SW480 (cell line): ENCODE measurements at places on chromosomes 1 and 21.

DNA sequence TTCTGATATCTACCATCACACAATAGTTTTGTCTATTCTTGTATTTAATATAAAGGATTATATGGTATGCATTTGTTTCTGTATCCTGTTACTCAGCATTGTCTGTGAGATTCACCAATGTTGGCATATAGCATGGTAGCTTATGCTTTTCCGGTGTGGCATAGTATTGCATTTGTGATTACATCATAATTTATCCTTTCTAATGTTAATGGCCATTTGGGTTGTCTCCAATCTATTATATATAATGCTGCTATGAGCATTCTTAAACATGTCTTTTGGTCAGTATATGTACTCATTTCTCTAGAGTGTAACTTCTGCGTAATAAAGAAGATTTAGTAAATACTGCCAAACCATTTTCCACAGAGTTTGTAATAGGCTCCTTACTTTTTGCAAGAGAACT is 40.9 kb upstream of the GFI1 start:
- DNase-seq: no peak

GRCh38 chr1:236099355-236099974 is 34.6 kb upstream of the NID1 start:
- DNase-seq: no peak

- no peak for DNase-seq
Measured at GRCh38 chr1:118337346-118337745, 152.3 kb upstream of the SPAG17 start.

- DNase-seq: no peak
Measured at GRCh38 chr1:47853059-47853458, 144.1 kb downstream of the TRABD2B start.

DNA sequence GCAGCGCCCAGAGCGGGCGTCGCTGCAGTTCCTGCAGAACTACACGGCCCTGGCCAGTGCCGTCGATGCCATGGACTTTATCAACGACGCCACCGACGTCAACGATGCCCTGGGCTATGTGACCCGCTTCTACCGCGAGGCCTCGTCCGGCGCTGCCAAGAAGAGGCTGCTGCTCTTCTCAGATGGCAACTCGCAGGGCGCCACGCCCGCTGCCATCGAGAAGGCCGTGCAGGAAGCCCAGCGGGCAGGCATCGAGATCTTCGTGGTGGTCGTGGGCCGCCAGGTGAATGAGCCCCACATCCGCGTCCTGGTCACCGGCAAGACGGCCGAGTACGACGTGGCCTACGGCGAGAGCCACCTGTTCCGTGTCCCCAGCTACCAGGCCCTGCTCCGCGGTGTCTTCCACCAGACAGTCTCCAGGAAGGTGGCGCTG is 22.0 kb downstream of the COL6A1 start:
- no peak for DNase-seq

- DNase-seq: no peak
Measured at GRCh38 chr1:43799656-43800635, 92.6 kb downstream of the ST3GAL3 start.

DNA sequence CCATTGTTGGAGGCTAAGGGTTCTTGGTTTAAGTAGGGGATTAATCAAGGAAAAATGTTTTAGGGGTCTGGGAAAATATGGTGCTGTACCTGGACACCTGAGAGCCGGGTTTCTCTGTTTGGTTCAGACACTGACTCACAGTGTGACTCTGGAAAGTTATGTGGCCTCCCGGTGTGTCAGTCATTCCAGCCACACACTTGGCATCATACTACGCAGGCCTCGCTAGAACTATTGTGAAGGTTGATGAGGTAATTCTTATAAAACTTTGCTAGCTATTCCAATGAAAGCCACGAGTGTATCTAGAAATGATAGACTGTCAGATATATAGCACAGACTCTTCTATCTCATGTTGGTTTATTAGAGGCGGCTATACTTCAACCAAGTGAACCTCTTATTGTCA is 4.8 kb upstream of the CAMSAP2 start:
- no peak for DNase-seq

- DNase-seq: peak; percentile 22
Measured at GRCh38 chr1:36326499-36326898, 3.1 kb upstream of the EVA1B start.

GRCh38 chr1:182410620-182411273 is 10.3 kb upstream of the TEDDM1 start:
- no peak for DNase-seq

GRCh38 chr1:224213438-224214119 is 30.5 kb downstream of the DEGS1 start:
- peak; percentile 36 for DNase-seq

DNA sequence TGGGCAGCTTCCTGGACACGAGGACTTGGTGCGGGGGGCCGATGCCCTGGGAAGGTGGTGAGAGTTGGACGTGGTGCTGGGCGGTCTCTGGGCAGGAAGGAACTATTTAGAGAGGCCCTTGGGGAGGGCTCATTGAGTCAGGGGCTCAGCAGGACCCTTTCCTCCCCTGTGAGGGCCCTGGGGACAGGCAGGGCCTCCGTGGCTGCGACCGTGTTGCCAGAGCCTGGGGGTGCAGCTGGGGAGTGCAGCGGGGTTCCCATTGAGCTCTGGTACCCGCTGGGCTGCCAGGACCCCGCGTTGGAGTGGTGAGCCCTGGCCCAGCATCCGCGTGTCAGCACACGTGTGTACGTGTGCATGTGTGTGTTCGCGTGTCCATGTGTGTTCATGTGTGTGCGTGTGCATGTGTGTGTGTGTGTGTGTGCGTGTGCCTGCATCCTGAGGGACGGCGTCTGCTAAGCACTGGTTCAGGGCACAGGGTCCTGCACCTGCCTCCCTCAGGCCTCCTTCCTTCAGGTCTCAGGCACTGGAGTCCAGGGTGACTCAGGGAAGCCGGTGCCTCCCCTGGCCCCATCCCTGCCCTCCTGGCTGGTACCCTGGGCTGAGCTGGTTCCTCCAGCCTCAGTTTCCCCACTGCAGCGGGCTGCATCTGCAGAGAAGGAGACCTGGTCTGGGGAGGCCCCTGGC is 10.7 kb downstream of the RNF223 start:
- DNase-seq: no peak

GRCh38 chr1:44485229-44485933 is 80.3 kb downstream of the RNF220 start:
- peak; percentile 80 for DNase-seq

GRCh38 chr1:117416546-117417125 is 49.4 kb downstream of the MAN1A2 start:
- DNase-seq: no peak

- DNase-seq: no peak
Measured at GRCh38 chr1:94599095-94599813, 57.7 kb upstream of the F3 start.

DNA sequence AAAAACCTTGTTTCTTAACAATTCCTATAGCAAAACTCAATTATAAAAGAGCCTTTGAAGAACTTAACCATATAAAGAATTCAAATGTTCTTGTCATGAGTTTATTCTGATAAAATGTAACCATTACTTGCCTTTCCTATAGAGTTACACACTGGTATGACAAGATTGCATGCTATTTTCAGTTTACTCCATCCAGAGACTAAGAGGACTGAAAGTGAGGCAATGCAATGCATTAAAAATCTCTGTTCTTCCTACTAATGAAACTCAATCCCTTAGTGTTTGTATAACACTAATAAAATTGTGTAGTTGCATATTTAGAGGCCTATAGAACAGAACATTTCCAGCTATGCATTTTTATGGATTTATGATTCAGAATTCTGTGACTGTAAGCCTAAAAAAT is 88.1 kb downstream of the COP1 start:
- no peak for DNase-seq

DNA sequence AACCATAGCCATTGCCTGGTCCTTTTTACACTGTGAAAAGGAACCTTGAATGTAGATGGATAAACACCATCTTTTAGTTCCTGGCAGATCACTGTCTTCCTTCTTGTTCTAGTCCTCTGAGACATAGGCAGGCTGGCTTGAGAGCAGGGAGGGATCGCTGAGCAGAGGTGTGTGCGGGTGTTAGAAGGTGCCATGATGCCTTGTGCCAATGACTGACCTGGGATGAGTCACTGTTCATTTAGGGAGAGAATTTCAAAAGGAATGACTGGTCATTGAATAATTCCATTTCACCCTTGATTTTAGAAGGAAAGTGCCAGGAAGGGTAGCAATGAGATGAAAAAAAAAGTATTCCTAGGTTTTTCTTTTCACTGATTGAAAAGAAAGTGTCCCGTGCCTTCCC is 383.9 kb downstream of the KIF26B start:
- peak; percentile 6 for DNase-seq

GRCh38 chr1:150149271-150150132 is at the start of gene PLEKHO1:
TSS of gene PLEKHO1 (plus strand) at chr1:150149916. CDS start at chr1:150150258, 342 bp downstream.
- DNase-seq: peak; percentile 60

DNA sequence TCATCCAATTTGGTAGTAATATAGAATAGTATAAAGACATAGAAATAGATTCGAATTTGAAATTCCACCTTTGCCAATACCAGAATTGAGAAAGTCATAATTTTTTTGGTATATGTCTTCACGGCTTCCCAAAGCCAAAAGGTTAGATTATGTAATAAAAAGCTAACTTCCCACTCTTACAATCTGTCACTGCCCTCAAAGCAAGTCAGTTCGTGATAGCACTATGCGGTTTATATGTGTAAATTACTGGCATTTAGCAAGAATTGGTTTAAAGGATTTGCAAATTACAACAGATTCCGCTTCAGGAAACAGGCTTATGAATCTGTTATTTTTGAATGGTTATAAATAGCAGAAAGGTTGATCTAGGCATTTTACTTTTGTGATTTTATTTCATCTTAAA is 679.4 kb upstream of the ADGRL2 start:
- DNase-seq: no peak

GRCh38 chr1:67662884-67663283 is 22.1 kb upstream of the GADD45A start:
- DNase-seq: no peak

GRCh38 chr1:161494091-161494735 is 11.0 kb upstream of the FCGR2A start:
- DNase-seq: no peak

- no peak for DNase-seq
Measured at GRCh38 chr1:207669528-207670009, 24.6 kb downstream of the CR1L start.

DNA sequence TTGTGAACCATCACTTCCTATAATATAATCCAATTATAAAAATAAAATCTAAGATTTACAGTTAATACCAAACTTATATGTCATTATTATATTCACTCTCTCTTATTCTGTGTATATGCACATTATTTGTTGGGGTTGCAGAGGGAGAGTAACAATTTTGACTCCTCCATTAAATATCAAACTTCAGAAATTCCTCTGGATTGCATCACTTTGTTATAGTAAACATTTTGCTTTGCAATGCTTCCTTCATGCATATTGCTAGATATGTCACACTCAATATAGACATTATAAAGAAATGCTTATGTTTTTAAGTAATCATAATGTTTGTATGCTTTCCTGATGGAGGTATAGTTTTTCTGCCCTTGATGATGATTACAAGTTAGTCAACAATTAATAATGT is 999.0 kb upstream of the ADGRL2 start:
- no peak for DNase-seq

- peak; percentile 64 for DNase-seq
Measured at GRCh38 chr21:32772281-32773047, 909 bp upstream of the PAXBP1 start.

GRCh38 chr1:209633335-209633997 is 18.8 kb downstream of the LAMB3 start:
- no peak for DNase-seq

GRCh38 chr1:209480345-209480744 is 103.2 kb upstream of the CAMK1G start:
- no peak for DNase-seq

DNA sequence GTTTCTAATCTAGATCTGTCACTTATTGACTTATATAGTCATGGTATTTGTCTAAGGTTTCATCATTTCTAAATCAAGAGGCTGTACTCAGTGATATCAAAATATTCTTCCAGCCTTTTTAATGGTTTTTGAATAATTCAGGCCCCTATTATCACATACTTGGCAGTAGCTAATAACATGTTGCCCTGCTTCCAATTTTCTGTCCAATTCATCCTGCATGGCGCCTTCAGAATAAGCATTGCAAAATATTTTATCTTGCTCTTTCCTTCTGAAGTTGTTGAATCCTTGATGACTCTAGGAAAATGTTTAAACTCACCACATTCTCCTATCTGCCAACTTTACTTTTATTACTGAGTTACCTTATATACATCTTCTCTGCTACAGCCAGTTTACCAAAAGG is 517.2 kb upstream of the B3GALT2 start:
- no peak for DNase-seq

GRCh38 chr1:88731475-88732269 is 47.6 kb downstream of the PKN2 start:
- no peak for DNase-seq

DNA sequence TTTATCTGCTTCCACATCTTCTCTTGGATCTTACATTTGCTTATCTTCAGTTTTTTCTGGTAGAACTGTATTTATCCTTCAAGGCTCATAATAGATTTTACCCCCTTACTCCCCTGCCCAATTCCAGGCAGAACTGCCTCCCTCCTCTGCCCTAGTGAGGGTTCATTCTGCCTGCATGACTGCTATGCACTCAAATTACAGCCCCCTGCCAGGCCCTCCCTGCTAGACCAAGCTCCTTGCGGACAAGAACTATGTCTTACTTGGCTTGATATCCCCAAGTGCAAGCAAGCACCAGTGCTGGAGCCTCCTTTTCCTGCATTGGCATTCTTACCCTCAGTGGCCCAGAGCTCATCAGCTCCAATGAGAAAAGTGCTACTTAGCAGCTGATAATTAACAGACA is 18.1 kb downstream of the MAPKAPK2 start:
- no peak for DNase-seq

DNA sequence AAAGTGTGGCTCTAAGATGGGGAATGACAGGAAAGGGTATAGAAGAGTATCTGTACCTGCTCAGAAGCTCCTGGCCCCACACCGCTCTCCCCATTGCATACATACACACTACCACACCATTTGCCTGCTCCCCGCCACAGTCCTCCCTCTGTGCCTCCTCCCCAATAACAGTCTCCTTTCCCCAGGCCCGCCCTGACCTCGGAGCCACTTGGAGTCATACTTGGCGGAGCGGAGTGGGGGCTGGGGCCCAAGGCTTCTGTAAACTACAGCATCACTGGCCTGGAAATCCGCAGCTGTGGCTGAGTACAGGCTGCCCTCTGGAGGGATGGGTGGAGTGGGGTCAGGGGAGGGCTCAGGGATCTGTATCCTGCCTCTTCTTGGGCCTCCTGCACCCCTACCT is 8.6 kb downstream of the SEMA6C start:
- no peak for DNase-seq

DNA sequence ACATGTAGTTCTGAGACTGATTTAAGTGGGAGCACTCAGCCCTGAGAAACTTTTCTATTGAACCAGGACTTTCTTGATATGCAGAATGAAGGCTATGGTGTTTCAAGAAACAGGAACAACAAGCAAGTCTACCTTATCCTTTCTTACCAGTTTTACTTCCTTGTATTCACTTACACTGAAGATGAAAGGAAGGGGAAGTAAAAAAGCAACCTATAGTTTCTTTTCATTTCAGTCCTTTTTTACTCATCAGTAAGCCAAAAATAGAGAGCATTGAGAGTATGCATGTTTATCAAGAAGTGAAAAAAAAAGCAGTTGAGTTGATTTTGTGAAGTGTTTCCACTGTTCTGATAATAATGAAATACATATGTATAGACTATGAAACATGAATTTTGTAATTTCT is 1010.3 kb downstream of the AMY1C start:
- DNase-seq: no peak

GRCh38 chr1:180173952-180174351 is 19.3 kb downstream of the QSOX1 start:
- no peak for DNase-seq

- DNase-seq: no peak
Measured at GRCh38 chr21:42975886-42976608, 1.7 kb downstream of the PKNOX1 start.

- DNase-seq: no peak
Measured at GRCh38 chr1:112697781-112698201, 9.1 kb downstream of the RHOC start.
